ENCODE measurements at places on chromosomes 3 and 15.

- no peak for DNase-seq
Observed at GRCh38 chr3:25781758-25782594, 1.3 kb downstream of the NGLY1 start.

DNA sequence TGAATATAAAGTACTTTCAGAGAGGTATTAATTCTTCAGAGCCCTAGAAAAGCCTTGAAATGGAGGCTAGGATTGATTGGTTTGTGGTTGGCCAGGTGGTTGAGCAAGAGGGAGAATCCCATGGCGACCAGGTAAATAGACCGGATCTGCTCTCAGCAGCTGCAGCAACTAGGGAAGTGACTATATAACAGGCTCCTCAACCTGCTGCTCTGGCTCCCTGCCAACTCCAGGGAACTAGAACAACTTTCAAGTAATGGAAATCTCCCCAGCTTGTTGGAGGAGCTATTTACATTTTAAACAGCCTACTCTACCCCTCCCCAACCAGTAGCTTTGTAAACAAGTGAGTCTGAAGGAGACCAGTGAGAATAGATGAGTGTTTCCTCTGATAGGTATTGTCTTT, 121.8 kb upstream of the CADM2 start:
- DNase-seq: no peak

GRCh38 chr15:74631408-74631807, 15.8 kb downstream of the CLK3 start:
- DNase-seq: no peak

DNA sequence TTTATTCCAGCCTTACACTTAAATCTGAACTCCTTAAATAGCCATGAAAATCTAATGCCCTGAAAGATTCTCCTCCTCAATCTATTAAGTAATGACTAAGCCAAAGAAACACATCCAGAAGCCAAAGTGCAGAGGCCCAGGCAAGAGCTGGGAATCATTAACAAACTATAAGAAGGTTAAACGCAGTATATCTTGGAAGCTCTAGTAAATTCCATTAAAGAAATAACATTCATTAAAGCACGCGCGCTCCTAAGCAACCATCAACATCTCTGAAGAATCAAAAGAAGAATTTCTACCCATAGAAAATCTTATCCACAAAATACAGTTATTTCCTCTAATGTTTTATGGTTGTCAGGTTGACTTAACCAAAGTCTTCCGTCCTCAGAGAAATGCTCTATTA, 29.5 kb downstream of the MB21D2 start:
- DNase-seq: no peak

- DNase-seq: no peak
Observed at GRCh38 chr15:83837945-83838571, 184.1 kb downstream of the ADAMTSL3 start.

GRCh38 chr15:69275074-69275670, 23.5 kb upstream of the PAQR5 start:
- DNase-seq: no peak

DNA sequence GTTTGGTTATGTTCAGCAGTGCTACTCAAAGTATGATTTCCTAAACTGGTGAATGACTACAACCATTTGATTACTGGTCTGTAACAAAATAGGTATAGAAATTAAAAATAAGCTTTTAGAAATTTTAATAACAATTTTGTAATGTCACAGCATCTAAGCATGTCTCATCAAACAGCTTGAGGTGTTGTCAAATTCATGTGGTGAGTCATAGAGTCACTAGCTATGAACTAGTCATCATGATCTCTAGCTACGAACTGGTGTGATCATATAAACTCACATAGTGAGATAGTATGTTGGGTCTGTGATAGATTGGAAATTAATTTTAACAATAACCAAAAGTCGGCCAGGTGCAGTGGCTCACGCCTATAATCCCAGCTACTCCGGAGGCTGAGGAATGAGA, 213.9 kb upstream of the RBMS3 start:
- no peak for DNase-seq

- no peak for DNase-seq
Observed at GRCh38 chr3:16365491-16366128, 100.6 kb downstream of the OXNAD1 start.

DNA sequence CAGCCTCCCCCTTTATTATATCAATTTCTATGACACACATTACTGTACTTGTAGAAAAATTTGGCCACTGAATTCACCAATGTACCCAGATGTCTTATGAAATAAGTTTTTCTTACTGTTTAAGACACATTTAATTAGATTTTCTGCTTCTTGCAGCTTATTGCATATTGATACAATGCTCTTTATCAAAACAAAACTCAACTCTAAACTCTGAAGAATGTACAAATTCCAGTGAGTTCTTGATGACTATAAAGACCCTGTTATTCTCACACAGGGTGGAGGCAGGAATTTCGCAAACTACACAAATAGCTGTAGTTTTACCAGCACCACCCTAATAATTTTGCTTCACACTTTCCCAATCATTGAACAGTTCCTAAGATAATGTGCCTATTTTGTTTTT, 22.0 kb downstream of the CMTM6 start:
- DNase-seq: no peak

GRCh38 chr3:175199961-175200360, 340.8 kb downstream of the NAALADL2 start:
- no peak for DNase-seq

DNA sequence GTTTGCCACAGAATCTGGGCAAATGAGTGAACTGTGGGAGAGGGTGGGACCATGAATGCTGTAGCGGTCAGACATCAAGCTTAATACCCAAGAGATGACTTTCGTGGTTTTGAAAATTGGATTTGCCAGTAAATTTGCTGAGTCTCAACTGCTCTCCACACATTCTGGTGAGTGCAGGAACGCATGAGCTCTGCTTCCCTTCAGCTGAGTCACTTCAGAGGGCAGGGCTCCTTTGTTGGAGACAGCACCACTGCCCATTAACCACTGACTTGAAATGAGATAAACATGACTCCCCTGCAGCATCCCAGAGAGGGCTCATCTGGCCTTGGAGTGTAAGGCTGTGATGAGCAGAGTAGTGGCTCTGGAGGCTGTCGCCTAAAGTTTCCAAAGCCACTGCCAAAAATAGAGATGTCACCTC, 22.6 kb downstream of the RARRES1 start:
- DNase-seq: no peak

DNA sequence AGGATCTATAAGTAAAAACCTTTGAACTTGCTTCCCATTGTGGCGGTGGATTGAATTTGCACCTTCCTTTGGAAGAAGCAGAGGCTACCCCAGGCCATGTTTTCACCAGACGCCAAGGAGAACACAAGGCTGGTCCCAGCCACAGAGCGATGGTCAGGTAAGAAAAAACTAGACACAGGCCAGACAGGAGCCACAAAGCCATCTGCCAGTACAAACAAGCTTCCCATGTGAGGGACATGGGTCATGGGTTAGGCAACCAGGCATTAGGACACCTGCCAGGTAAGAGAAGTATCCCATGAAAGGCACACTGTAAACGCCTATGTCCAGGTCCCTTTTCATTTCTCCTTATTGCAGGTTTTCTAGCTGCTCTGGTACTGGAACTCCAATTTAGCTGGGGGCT, 190.2 kb downstream of the KLF13 start:
- no peak for DNase-seq

- DNase-seq: no peak
Observed at GRCh38 chr3:183369117-183369516, 59.3 kb downstream of the MCF2L2 start.

- no peak for DNase-seq
Observed at GRCh38 chr15:39034816-39035215, 470.2 kb upstream of the RASGRP1 start.

GRCh38 chr15:80568298-80568697, 126.8 kb upstream of the ABHD17C start:
- no peak for DNase-seq

GRCh38 chr15:77454951-77455350, 34.3 kb downstream of the HMG20A start:
- DNase-seq: no peak

DNA sequence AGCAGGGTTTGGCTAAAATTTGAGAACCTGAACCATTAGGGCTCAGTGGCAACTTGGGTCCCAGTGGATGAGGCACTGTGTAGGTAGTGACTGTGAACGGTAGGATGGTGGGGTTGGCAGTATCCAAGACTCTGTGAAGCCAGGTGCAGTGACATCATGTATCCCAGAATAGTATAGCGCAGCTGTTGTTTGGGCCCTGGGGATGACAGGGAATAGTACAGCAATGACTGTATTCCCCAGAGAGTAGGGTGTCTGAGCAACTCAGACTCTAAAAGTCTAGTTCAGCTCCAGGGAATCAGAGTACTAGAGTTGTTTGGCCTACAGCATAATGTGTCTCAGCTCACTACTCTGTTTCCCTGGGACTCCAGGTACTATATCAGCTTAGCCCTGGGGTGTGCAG, 20.7 kb upstream of the PPP2R3A start:
- DNase-seq: no peak

DNA sequence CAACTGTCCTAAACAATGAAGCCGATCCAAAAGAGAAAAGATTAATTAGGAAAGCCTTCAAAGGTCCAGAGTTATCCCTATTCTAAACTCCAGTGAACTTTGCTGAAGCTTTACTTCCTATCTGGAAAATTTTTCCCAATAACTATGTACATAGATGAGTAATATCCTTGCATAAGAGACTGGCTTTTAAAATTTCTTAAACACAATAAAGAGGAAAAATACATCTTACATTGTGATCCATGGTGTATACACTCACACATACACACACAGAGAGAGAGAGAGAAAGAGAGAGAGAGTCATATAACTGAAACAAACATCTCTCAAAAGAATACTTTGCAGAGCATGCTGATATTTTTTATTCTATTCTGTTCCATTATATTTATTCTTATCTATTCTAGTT, 20.0 kb downstream of the SPTSSB start:
- DNase-seq: no peak

DNA sequence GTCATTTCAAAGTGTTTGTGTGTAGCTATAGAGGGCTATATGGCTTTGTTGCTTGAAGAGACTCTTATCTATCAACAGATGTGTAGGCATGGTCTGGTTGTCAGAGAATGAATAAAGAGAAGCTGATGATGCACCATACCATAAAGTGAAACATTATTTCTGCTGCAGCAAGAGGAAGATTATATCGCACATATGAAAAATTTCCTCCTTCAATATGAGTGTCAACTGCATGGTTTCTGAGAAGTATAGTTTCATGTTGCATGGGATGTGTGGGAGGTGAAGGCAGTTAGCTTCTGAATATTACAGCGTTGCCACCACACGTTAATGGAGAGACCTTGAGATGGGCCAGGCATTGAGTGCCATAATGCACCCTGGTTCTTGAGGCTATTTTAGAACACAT, 217.9 kb downstream of the SATB1 start:
- no peak for DNase-seq

GRCh38 chr3:188581365-188581764, 427.4 kb downstream of the LPP start:
- DNase-seq: no peak

DNA sequence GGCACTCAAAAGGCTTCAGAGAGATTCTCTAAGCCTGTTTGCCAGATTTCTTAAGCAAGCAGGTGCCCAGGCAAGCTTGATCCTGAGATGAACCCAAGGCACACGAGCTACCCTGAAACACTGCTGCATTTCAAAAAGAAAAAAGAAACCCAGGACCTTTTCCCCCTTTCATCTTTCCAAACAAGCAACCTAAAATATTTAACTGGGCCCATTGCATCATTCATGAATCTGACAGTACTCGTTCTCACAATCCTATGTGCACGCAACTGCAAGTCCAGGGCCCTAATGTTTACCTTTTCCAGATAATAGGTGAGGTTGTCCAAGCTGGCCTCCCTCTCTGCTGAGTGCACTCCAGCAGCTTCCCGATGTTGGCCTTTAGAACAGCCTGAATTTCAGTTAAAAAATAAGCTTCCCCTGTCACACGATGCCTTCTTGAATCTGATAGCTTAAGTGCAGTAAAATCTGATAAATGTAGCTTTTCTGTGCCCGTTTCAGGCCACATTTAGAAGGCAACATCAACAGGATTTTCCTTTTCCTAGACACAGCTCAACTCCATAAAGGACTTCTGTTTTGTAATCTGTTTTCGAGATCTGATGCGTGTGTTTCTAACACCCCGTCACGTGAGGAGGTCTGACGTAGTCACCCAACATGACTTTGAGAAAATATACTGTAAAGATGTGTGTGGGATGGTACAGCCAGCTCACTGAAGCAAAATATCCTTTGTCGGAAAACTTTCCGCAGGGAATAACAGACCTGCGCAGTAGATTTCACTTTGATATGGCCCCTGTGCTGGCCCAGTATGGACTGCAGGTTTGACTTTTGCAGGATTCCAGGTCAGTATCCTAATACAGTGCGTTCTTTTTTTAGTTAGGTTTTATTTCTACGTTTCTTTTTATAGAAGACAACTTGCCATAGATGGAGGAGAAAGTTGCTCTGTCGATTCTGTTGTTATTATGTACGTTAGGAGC, 55.1 kb upstream of the RASA2 start:
- no peak for DNase-seq

DNA sequence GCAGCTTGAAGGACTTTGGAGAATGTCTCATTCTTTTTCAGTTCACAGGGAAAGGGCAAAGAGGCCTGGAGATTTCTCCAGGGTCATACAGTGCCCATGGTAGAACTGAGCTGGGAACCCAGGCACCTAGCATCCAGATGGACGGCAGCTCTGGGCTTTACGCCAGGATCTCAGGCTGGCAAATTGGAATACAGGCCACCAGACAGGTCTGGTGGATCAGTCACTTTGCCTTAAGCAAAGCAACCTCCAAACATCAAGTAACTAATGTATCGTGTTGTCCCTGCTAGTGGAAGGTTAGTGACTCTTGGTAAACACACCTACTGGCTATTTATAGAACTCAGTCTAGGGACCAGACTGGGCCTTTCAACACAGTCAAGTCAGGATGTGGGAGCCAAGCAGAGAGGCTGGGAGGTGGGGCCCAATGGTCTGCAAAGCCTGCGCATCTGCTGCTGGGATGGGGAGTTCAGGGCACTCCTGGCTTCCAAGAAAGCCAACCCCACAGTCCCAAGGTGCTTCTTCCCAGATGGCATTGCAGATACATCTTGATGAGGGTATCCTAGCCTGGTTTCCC, 30.2 kb downstream of the RPLP1 start:
- DNase-seq: no peak

DNA sequence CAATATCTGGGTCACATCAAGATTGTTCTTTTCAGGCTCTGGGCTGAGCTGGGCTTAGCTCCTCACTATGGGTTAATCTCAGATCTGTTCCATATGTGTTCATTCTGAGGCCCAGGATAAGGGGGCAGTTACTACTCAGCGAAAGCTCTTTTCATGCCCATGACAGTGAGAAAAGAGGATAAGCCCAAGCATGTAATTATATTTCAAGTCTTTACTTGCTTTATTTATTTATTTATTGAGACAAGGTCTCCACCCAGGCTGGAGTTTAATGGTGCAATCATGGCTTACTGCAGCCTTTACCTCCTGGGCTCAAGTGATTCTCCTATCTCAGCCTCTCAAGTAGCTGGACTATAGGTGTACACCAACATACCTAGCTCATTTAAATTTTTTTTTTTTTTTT, 44.7 kb upstream of the SELENOK start:
- DNase-seq: no peak

GRCh38 chr3:131036200-131036816, 9.6 kb downstream of the NEK11 start:
- DNase-seq: no peak

DNA sequence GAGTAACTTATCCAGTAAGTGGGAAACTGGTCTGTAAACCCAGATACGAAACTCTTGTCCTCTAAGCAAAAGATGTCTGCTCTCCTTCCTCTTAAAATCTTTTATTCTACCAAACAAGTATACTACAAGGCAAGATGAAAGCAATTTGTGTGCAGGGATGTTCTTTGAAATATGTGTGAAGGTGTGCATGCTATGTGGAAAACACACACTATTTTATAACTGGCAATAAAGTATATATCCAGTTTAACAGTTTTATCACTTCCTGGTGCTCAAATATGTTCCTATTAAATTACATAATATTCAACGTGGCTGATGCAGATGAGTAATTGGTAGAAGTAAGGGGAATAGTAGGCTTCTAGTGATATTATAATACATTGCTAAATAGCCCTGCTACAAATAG, 566.5 kb downstream of the ROBO2 start:
- DNase-seq: no peak

All from CD4-positive, alpha-beta T cell treated with Interleukin-17A for 4 hours (primary cell).